ENCODE measurements at places on chromosomes 16 and 17.

GRCh38 chr16:84726669-84727467 lies 27.1 kb downstream of the USP10 start:
- DNase-seq, result no peak

DNA sequence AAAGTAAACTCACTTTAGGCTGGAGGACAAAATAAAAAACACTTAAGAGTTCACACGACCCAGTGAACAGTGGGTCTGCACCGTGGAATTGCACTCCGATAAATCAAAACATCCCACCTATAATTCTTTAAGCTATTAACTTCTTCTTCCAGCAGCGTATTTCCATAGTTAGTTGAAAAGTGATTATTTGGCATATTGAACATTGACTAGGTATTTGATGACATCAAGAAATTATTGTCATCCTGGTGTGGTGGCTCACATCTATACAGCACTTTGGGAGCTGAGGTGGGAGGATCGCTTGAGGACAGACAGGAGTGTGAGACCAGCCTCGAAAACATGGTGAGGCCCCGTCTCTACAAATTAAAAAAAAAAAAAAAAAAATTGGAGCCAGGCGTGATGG lies 23.4 kb downstream of the IGF2BP1 start:
- DNase-seq, result no peak

DNA sequence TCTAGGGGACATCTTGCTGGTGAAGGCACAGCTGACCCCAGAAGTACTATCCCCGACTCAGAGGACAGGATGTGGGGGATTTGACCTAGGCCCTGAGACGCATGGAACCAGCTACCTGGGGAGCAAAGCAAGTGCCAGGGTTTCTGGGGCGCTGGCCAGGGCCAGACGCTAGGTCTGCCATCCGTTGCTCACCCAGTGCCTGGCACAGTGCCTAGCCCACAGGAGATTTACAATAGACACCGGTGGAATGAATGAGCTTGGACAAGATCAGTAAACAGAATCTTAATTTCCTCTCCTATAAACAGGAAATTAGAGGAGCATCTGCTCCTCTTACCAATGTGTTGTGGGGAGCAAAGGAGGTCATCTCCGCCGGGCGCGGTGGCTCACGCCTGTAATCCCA lies 5.0 kb downstream of the RPRML start:
- no peak for DNase-seq

DNA sequence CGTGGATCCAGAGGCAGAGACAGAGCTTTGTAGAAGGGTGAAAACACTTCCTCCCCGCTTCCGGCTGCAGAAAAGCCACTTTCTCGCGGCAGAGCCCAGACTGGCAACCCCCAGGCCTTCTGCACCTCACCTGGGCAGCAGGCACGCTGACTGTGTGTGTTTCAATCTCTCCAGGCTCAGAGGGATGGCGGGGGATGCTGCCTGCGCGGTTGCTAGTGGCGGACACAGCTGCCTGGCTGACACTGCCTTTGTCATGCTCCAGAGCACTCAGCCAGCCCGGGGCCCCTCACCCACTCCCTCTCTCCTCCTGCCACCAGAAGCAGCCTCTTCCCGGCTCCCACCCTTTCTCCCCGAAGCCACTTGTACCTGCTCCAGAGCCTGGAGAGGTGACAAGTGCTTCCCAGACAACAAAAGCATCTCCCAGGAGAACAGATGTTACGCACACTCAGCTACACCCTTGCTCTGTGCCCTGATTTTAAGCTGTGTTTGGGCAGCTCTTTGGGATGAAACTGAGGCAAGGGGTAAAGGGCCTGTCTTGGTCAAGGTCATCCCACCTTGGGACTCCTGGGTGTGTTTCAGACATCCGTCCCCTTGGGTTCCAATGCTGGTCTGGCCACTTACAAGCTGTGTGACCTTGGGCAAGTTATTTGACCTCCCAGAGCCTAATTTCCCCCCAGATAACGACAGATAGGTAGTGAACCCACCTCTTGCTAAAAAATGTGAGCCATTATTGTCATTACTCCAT lies 9.2 kb upstream of the GLIS2 start:
- DNase-seq, result no peak

GRCh38 chr17:74754832-74755231 lies 6.4 kb downstream of the NHERF1 start:
- DNase-seq, result no peak

- DNase-seq, result no peak
These were observed 22.5 kb downstream of the ELAC2 start for GRCh38 chr17:12995106-12995895.

GRCh38 chr16:46793841-46794240 lies 37.1 kb downstream of the C16orf87 start:
- DNase-seq, result no peak

DNA sequence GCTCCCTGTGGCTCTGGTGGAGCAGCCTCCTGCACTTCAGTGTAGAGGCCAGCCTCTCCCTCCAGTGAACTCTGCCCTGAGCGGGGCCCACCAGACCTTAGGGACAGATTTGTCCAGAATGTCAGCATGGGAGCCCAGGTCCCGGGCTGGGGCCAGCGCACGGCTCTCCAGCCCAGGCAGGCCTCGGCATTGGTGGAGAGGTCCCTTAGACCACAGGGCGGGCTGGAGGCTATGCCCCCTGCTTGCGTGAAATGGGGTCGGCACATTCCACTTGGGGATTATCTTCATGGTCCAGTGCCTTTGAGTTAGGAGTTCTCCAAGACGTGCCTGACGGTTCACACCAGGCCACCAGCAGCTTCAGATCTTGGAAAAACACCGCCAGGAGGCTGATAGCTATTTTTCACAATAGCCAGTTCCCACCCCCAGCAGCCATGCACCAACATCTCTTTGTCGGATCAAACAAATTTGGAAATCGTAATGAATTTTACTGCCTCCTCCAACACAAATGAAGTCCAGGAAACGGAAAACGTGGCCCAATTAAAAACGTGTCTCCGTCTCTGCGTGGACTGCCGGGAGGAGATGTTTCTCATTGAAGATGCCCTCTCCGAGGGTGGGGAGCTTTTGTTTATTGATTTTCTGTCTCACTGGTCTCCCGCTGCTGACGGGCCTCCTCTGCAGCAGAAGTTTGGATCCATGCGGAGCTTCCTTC lies 110.0 kb upstream of the CIBAR2 start:
- no peak for DNase-seq

All from EH (cell line).